ENCODE measurements at places on chromosomes 13 and 19. TPM values are rescaled to one million over a fixed set of nuclear protein-coding genes. Genes with fewer than 3 reads are reported as not detected.

GRCh38 chr13:21319869-21320641 lies 139.0 kb downstream of the ZDHHC20 start:
- H3K36me3 ChIP-seq: peaks cover 17% of the 10 kb centered on the region
- H3K27ac ChIP-seq: no peak overlapping the region
- no peak overlapping the region for H3K4me3 ChIP-seq
- peaks cover 14% of the 10 kb centered on the region for H3K4me1 ChIP-seq

- H3K36me3 ChIP-seq: peaks cover 6% of the 10 kb centered on the region
- H3K27ac ChIP-seq: no peak overlapping the region
- no peak for DNase-seq
- no peaks in the 10 kb centered on the region for H3K4me1 ChIP-seq
- H3K4me3 ChIP-seq: no peak overlapping the region
These were observed 62.1 kb downstream of the ZNF737 start for GRCh38 chr19:20503476-20503875.

DNA sequence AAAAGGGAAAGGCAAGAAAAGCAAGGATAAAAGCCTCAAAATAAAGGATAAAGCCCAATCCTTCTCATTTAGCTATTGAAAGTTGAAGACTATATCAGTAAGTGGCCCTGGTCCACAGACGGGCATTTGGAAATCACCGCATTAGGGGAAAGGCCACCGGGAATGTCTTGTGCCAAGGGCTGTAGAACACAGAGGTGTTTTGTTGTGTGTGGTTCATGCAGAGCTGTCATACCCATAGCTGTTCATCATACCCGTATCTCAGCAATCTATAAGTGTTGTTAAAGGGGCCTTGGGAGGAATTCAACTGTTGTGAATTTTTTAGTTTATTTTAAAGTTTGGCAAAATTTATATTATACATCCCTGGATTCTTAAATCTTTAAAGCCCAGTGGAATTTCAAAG lies 33.0 kb downstream of the DLEU7 start:
- no peak overlapping the region for H3K4me3 ChIP-seq
- H3K27me3 ChIP-seq: no peaks in the 10 kb centered on the region
- H3K27ac ChIP-seq: no peak overlapping the region
- H3K36me3 ChIP-seq: no peaks in the 10 kb centered on the region

- no peak for DNase-seq
- H3K36me3 ChIP-seq: no peaks in the 10 kb centered on the region
- H3K4me3 ChIP-seq: no peak within 1 kb of the TSS
- no peak within 1 kb of the TSS for H3K27ac ChIP-seq
These were observed at the start of gene TEX26 for GRCh38 chr13:30932481-30933353. TSS of gene TEX26 (plus strand) at chr13:30932656. CDS start at chr13:30932716, 60 bp downstream.

GRCh38 chr13:95426631-95427030 lies 125.4 kb upstream of the ABCC4 start:
- DNase-seq: no peak
- no peak overlapping the region for H3K4me3 ChIP-seq
- H3K36me3 ChIP-seq: no peaks in the 10 kb centered on the region
- H3K4me1 ChIP-seq: no peaks in the 10 kb centered on the region
- no peak overlapping the region for H3K27ac ChIP-seq
- no peaks in the 10 kb centered on the region for H3K27me3 ChIP-seq

Gene C19orf67
- not detected for total RNA-seq
